Astrocyte of the cerebellum (primary cell): ENCODE measurements at places on chromosomes 6 and 20.

- DNase-seq = no peak
Observed at GRCh38 chr20:36336954-36337704, 31.0 kb downstream of the DLGAP4 start.

DNA sequence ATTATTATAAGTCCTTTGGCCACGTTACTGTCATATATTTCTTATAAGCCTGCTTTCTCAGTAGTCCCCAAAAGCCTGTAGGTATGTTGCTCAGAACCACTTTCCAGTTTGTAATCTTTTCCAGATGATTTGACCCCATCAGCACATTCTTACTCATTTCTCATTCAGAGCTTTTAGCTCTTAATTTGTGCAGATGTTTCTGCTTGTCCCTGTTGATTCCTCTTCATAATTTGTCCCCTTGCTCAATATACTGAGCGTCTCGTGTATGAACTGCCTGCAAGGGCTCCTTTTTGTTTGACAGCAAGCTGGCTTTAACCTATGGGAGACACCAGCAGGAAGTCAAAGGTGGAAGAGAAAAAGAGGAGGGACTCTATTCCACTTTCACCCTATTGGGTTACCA lies 733.8 kb upstream of the GJE1 start:
- DNase-seq = no peak

GRCh38 chr20:51923633-51924032 lies 121.3 kb upstream of the SALL4 start:
- DNase-seq = no peak

GRCh38 chr20:21519136-21519584 lies 5.3 kb upstream of the NKX2-2 start:
- DNase-seq = no peak

- DNase-seq = no peak
Observed at GRCh38 chr6:25866011-25866410, 8.0 kb downstream of the SLC17A3 start.

GRCh38 chr6:33192105-33192646 lies at the start of gene COL11A2:
Gene COL11A2 (minus strand): TSS chr6:33192467. CDS start chr6:33192240, 227 bp downstream.
- no peak for DNase-seq
